Activated naive CD4-positive, alpha-beta T cell (primary cell): ENCODE measurements at places on chromosomes 11 and 22.

DNA sequence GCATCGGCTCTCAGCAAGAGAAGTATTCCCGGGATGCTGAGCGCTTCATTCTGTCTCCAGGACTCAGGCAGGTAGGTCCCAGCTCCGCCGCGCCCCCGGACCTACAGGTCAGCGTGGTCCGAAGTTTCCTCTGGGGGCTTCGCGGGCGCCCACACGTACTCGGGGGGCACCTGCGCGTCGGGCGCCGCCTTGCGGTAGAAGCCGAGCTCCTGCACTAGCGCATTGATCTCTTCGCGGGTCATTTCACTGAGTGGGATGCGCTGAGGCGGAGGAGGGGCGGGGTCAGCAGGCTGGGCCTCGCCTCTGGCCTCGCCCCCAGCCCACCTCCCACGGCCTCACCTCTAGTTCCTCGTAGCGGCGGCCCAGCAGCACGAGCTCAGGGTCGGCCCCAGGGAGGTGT lies 2.5 kb downstream of the SELENOM start:
- no peak for DNase-seq

- no peak for DNase-seq
These were observed 415.3 kb upstream of the CADM1 start for GRCh38 chr11:115919341-115920091.

GRCh38 chr11:18463439-18463838 lies 7.8 kb downstream of the LDHAL6A start:
- DNase-seq: no peak

DNA sequence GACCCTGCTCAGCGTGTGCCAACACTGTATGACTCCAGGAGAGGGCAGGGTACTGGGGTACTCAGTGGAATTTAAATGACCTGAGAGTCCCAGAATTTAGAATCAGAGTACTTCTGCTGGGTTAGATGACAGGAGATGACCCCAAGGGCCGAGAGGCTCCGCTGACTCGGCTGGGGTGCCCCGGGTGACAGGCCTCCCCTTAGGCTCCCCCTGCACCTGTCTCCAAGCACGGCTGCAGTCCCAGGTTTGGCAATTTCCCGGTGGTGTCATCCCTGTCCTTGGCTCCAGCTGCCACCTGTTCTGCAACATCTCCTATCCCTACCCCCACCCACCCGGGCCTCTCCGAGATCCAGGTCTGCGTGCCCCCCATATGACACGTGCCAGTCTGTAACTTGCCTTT lies 1.3 kb downstream of the ACTN3 start:
- DNase-seq: no peak

GRCh38 chr11:79404325-79404724 lies 36.5 kb downstream of the TENM4 start:
- DNase-seq: no peak

- DNase-seq: no peak
These were observed 100.0 kb downstream of the ADAMTS15 start for GRCh38 chr11:130548491-130548833.
